ENCODE measurements at places on chromosomes 12 and 14. TPM values are rescaled to one million over a fixed set of nuclear protein-coding genes. Genes with fewer than 3 reads are reported as not detected.

DNA sequence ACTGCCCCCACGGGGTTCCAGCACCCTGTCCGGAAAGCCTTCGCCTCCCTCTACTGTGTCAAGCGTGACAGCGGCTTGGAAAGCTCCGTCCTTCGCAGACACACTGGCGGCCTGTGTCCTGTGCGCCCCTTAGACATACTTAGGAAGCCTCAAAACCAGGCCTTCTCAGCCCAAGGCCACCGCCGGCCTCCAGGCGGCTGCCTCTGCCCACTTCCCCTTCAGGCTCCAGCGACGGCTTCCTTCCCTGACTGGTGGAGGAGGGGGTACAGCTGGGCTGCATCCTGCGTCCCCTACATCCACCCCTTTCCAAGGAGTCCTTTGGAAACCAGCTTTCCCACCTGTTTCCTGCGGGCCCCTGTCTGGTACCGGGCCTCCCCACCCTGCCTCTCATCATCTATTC, 2.5 kb upstream of the CACNA2D4 start:
- H3K27ac ChIP-seq, result no peak overlapping the region
- no peak for DNase-seq
- H3K4me1 ChIP-seq, result peaks cover 17% of the 10 kb centered on the region
- H3K27me3 ChIP-seq, result peaks cover 9% of the 10 kb centered on the region
- peaks cover 5% of the 10 kb centered on the region for H3K36me3 ChIP-seq

Gene POTEM
- not detected for total RNA-seq

GRCh38 chr14:54756656-54757392, 145.8 kb downstream of the GCH1 start:
- H3K4me1 ChIP-seq, result no peaks in the 10 kb centered on the region
- H3K4me3 ChIP-seq, result no peak overlapping the region
- DNase-seq, result no peak
- H3K36me3 ChIP-seq, result no peaks in the 10 kb centered on the region

Gene TAS2R10
- total RNA-seq, result 0.69 TPM

DNA sequence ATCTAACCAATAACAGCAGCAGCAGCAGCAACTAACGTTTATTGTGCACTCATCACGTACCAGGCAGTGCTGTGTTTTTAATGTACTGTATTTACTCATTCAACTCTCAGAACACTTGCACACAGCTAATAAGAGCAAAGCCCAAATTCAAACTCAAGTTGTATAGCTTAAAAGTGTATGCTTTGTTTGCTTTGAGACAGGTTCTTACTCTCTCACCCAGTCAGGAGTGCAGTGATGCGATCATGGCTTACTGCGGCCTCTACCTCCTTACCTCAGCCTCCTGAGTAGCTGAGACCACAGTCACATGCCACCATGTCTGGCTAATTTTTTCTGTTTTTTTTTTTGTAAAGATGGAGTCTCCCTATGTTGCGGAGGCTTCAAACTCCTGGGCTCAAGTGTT, 105.4 kb downstream of the PAPLN start:
- H3K36me3 ChIP-seq, result no peaks in the 10 kb centered on the region
- peak overlapping the region; percentile 41 for H3K27ac ChIP-seq
- H3K4me3 ChIP-seq, result no peak overlapping the region

GRCh38 chr12:110102255-110102654, 21.9 kb upstream of the IFT81 start:
- no peaks in the 10 kb centered on the region for H3K4me1 ChIP-seq
- H3K27ac ChIP-seq, result no peak overlapping the region
- peak; percentile 76 for DNase-seq
- no peaks in the 10 kb centered on the region for H3K27me3 ChIP-seq
- H3K36me3 ChIP-seq, result no peaks in the 10 kb centered on the region

Gene USP44
- 2.7 TPM for total RNA-seq

- H3K27ac ChIP-seq, result peak overlapping the region; percentile 30
- H3K36me3 ChIP-seq, result no peaks in the 10 kb centered on the region
- H3K27me3 ChIP-seq, result no peaks in the 10 kb centered on the region
- H3K4me1 ChIP-seq, result peaks cover 38% of the 10 kb centered on the region
Measured at GRCh38 chr12:18430425-18431048, 169.2 kb downstream of the PIK3C2G start.

Gene SENP1
- total RNA-seq, result 24.2 TPM

Gene SLC6A15
- total RNA-seq, result 123 TPM

Gene TARBP2
- 49.0 TPM for total RNA-seq

GRCh38 chr14:75514673-75515628, 7.3 kb upstream of the BATF start:
- H3K27me3 ChIP-seq, result no peaks in the 10 kb centered on the region
- no peak overlapping the region for H3K27ac ChIP-seq
- no peaks in the 10 kb centered on the region for H3K36me3 ChIP-seq
- H3K4me1 ChIP-seq, result no peaks in the 10 kb centered on the region
- no peak overlapping the region for H3K4me3 ChIP-seq
- no peak for DNase-seq

Gene MYG1
- total RNA-seq, result 66.1 TPM

DNA sequence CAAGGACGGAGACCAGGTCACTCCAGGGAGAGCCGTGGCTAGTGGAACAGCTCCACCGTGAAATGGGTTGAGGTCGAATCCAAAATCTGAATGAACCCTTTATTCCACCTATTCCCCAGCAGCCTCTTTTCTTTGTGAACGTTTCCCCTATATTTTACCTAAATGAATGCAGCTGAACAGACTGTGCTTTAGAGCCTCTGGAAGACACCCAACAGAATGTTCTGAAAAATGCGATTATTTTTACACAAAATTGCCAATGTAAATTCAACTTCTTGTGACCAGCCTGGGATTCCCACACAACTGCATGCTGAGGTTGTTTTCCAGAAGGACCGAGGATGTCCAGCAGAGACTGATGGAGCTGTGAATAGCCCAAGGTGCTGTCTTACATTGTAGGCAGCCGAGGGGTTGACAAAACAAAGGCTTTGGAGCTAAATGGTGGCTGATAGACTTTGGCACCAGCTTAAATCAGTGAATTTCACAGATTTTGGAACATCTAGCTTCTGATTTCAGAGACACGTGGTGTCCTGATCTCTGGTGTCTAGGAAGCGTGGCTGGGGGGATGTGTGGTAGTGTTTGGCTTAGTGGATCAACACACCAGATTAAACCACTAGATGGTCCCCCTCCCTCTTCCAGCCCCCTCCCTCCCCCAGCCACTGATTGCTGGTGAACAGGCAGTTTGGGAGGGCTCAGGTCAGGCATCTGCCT, 150.4 kb downstream of the ZNF664 start:
- peak overlapping the region; percentile 77 for H3K27ac ChIP-seq
- H3K36me3 ChIP-seq, result no peaks in the 10 kb centered on the region
- peaks cover 10% of the 10 kb centered on the region for H3K4me1 ChIP-seq
- H3K4me3 ChIP-seq, result peak overlapping the region; percentile 52
- H3K27me3 ChIP-seq, result peaks cover 2% of the 10 kb centered on the region

DNA sequence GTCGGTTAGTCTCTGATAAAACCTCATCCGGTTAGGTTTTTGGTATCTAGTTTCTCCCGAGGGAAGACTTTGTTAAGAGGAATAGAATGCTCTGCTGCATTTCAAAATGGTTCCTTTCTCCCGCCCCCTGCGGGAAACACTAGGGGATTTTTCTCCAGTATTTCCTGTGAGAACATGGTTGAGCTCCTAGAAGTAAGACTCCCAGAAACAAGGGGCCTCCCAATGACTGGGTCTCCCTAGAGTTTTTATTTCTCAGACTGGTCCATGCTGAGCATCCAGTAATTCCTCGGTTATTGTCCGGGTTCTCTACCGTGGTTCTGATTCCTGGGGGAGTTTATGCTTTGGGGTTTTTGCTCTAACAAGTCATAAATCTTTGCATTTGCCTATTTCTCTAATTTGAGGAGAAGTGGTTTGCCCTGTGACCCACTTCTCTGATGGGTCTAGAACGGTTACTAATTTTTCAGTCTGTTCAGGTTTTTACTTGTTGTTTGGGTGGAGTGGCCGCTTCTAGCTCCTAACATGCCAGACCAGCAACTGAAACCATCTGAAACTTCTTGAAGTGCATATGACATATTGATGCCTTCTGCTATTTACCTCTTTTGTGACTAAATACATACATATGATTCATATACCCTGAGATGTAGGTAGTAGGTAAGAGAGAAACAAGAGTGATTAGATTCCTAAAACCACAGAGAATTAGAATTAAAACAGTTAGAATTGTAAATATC, 25.1 kb downstream of the TESPA1 start:
- H3K36me3 ChIP-seq, result no peaks in the 10 kb centered on the region
- no peak overlapping the region for H3K27ac ChIP-seq
- peaks cover 8% of the 10 kb centered on the region for H3K4me1 ChIP-seq
- H3K4me3 ChIP-seq, result no peak overlapping the region
- H3K27me3 ChIP-seq, result no peaks in the 10 kb centered on the region

GRCh38 chr12:116727261-116727660, 10.6 kb downstream of the SPRING1 start:
- DNase-seq, result no peak
- no peaks in the 10 kb centered on the region for H3K4me1 ChIP-seq
- no peak overlapping the region for H3K27ac ChIP-seq
- H3K4me3 ChIP-seq, result no peak overlapping the region
- no peaks in the 10 kb centered on the region for H3K36me3 ChIP-seq
- H3K27me3 ChIP-seq, result no peaks in the 10 kb centered on the region

DNA sequence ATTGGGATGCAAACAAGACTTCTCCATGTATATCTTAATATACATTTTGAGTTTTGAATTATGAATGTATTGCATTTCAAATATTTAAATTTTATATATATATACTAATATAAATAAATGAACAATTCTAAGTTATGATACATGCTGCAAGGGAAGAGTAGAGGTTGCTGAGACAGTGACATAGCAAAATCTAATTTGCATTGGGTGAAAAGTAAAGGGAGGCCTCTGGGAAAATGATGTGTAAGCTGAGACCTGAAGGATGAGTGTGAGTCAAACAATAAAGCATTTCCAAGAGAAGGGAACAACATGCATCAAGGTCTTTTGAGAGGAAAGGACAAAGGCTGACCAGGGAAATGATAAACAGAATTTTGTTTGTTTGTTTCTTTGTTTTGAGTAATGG, 62.9 kb upstream of the PTPRQ start:
- no peak overlapping the region for H3K27ac ChIP-seq
- no peak for DNase-seq
- H3K4me3 ChIP-seq, result no peak overlapping the region
- no peaks in the 10 kb centered on the region for H3K36me3 ChIP-seq
- H3K27me3 ChIP-seq, result no peaks in the 10 kb centered on the region

Measured in glutamatergic neuron (in vitro differentiated cells).